ENCODE measurements at places on chromosomes 4 and X.

DNA sequence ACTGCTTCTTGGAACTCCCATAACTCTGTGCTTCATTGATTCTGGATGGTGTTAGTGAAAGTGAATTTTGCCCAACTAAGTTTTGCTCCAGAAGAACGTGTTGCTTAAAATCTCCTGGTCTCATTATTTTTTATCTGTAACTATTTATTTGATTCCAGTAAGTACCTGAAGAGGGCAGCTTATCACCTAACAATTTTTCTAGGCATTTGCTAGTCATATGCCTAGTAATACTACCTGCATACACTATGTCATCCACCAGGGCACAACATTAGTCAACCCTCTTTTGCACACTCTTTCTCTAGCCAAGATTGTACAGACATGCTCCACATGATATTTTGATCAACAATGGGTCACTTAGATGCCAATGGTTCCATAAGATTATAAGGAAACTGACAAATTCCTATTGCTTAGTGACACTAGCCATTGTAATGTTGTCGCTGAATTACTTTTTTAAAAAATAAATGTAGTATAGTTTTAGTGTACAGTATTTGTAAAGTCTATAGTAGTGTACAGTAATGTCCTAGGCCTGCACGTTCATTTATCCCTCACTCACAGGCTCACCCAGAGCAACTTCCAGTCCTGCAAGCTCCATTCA lies 499.9 kb upstream of the AADAT start:
- DNase-seq, result no peak

GRCh38 chrX:45758319-45758718 lies 557.6 kb upstream of the DIPK2B start:
- DNase-seq, result no peak

- no peak for DNase-seq
Observed at GRCh38 chr4:185202984-185203485, 765 bp downstream of the CFAP97 start.

DNA sequence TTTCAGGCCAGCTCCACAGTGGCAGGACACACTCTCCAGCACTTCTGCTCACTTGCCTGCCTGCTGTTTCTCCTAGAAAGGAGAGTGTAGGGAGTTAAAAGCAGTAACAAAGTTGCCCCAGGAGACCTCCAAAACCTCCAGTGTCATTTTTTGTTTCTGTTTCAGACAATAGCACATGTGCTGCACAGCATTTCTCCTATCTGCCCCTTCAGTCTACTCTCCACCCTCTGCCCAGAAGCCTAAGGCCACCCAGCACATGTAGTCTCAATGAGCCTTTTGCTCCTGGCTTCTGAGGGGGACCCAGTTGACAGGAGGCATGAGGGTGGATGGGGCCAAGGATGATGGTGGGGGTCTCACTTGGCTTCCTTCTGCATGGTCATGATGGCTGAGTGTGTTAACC lies 329.6 kb upstream of the CLNK start:
- DNase-seq, result no peak

GRCh38 chr4:4440333-4441061 lies 53.6 kb downstream of the NSG1 start:
- DNase-seq, result no peak

GRCh38 chrX:12921886-12922598 lies 15.6 kb downstream of the TLR8 start:
- DNase-seq, result no peak

- DNase-seq, result no peak
Observed at GRCh38 chr4:173282626-173283025, 51.5 kb downstream of the HMGB2 start.

DNA sequence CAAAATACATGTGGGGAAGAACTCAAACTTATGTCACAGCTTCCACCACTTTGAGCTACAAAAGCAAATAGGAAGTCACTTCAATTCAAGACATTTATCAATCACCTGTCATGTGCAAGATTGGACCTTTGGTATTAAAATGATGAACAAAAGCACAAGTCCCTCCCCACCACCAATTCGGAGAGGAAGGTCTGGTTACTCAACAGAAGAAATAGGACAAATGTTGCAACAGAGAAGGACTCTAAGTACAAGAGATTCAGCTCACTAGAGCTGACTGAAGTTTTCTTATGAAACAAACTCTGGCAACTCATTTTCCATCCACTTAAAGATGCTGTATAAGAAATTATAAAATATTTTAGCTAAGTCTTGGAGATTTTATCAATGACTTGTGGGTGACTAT lies 16.0 kb upstream of the MMRN1 start:
- DNase-seq, result no peak

DNA sequence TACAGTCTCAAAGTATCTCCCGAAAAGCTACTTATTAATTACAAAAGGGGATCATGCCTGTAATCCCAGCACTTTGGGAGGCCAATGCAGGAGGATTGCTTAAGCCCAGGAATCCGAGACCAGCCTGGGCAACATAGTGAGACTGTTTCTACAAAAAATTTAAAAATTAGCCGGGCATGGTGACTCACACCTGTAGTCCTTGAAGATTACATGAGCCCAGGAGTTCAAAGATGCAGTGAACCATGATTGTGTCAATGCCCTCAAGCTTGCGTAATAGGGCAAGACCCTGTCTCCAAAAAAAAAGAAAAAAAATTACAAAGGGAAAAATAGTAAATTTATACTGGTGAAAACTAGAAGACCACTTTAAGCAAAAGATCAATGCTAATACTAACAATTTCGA lies 3.3 kb upstream of the PORCN start:
- no peak for DNase-seq

GRCh38 chr4:137471461-137471860 lies 60.8 kb downstream of the PCDH18 start:
- no peak for DNase-seq

DNA sequence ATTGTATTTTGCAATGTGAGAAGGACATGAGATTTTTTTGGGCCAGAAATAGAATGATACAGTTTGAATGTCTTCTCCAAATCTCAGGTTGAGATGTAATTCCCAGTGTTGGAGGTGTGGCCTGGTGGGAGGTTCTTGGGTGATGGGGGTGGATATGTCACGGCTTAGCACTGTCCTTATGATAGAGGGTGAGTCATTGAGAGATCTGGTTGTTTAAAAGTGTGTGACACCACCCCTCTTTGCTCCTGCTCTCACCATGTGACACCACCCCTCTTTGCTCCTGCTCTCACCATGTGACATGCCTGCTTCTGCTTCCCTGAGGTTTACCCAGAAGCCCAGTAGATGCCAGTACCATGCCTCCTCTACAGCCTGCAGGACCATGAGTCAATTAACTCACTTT lies 1226.9 kb downstream of the PCDH7 start:
- no peak for DNase-seq

DNA sequence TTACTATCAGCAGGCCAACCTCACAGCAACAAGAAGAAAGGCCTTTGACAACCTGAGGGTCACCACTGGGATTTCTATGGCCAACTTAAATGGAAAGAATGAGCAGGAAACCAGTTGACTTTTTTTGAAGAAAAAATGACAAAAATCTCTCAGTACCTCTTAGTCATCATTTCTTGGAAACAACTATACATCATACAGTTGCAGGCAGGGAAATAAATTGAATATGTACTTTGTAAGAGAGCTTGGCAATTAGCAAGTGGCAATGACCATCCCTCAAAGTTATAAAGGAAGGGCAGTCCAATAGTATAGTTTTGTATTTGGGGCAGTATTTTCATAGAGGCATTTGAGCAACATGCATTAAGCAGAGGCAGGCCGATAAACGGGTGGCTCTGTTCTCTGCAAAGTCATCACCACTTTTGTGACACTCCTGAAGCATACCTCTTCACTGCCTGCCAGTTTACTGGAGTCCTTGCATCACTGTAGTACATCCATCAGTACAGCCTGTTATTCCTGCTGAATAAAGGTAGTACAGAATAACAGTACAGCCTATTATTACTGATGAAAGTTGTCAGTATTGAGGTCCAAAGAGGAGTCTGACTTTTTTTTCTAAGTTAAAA lies 83.3 kb upstream of the AMELX start:
- no peak for DNase-seq

DNA sequence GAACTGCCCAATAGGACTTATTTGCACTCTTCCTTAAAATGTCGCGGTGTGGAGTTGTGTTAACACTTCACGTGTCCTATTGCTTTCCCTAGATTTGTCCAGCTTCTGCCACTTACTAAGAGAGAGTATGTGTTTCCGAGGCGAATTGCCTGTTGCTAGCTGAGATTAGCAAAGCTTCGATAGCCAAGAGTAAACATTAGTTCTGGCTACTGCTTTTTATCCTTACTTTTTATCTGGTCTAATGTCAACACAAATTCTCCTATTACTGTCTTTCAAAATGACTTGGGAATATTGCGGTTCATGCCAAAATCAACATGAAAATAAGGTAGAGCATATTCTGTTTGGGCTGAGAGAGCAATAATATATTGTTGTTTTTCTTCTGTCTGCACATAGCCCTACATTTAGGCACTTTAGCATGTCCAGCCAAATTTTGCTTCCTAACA lies 90.4 kb upstream of the VEGFC start:
- DNase-seq, result no peak

DNA sequence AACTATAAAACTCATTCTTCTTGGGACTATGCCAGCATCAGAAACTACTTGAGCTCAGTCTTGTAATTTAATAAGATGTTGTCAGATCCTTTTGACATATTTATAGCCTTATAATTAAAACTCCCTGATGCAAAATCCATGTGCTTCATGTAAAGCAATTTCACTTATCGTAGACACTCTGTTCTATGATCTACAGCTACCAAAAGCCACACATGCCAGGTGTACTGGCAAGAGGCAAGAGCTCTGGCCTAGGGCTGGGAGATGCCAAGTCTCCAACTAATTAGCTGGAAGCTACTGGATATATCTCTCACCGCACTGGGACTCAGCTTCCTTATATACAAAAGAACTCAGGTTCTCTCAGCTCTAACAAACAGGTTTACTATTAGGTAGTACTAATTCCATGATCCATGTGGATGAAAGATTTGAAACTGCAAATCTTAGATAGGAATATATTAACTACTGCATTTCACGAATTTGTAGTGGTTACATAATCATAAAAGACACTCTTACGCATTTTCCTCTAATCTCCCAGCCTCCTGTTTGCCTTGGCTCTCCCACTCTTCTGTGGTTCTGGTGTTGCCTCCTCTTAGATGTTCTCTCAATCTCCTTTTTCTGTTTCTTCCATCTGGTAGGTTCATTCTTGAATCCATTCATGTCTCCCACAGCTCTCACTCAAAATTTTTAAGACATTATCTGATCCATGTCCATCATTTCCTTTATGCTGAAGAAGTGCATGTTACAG lies 103.0 kb downstream of the HHIP start:
- DNase-seq, result no peak

DNA sequence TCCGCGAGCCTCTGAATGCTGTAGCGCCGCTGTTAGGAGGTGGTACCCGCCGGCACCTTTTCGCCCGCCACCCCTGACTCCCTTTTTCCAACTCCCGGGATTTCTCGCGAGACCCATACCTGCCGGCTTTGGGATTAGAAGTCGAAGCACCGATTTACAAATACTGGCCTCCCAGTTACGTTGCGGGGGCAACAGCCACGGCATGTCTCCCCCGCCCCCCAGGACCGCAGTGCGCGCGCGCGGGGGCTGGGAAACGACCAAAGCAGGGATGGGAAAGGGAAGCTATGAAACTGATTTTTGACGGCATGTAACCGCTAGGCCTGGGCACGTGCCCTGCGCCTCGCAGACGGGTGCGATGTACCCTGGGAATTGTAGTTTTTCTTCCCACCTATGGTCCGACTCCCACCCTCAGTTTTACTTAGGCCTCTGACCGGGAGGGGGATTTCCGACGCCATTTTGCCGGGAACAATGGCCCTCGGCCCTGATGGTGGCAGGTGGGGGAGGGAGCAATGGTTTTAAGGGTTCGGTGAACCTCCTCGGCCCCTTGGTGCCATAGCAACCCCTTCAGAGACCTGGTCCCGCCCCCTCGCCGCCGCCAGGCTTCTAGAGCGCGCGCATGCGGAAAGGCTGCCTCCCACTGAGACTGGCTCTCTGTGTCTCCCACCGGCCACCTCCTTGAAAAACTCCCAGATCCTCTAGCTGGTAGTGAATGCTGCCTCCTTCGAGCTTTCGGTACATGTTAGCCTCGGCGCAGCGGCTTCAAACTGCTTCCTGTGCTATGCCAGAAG lies 772 bp upstream of the WNK3 start:
- DNase-seq, result no peak

DNA sequence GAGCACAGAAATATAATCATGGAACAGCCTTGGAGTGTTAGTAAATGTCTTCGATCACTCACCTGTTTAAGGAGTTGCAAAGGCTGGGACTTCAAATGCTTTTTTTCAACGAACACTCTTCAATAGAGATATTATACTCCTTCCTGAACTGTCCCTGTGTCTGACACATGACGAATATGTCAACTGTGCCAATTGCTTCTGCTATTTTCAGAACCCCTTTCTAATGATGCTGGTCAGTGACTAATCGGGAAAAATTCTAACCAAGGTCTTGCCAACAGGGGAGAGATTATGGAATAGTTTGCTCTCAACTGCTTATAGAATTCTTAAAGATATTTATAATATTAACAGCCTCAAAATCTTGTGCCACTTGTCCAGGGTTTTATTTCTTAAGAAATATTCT lies 8.5 kb upstream of the KLHL34 start:
- no peak for DNase-seq

GRCh38 chrX:131053076-131053475 lies 5.1 kb upstream of the ARHGAP36 start:
- DNase-seq, result no peak

- DNase-seq, result no peak
Observed at GRCh38 chr4:81214144-81214880, 710 bp downstream of the PRKG2 start.

GRCh38 chr4:99383833-99384392 lies 31.4 kb upstream of the ADH1C start:
- DNase-seq, result no peak

- DNase-seq, result peak; percentile 46
Observed at GRCh38 chr4:125551466-125551865, 236.7 kb downstream of the FAT4 start.

DNA sequence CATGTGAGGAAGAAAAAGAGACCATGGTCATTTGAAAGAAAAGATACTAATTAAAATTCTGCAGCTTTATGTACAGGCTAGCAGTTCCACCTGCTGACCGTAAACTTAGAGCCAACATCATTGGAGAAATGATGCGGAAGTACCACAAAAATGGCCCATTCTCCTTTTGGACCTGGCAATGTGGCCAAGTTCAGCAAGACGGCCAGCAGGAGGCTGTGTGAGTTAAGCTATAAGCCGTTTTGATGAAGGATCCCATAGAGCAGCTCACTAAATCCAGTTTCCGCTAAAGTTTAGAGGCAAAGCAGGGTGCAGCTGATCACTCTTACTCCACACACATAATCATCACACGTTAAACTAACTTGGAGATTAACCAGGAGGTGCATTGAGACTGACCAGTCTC lies 133.8 kb downstream of the LDB2 start:
- DNase-seq, result no peak

Data from D721Med (cell line).